SW480 (cell line): ENCODE measurements at places on chromosomes 13 and 19.
A peak's percentile ranks its signal among the peaks of the same experiment; 100 is the strongest.

DNA sequence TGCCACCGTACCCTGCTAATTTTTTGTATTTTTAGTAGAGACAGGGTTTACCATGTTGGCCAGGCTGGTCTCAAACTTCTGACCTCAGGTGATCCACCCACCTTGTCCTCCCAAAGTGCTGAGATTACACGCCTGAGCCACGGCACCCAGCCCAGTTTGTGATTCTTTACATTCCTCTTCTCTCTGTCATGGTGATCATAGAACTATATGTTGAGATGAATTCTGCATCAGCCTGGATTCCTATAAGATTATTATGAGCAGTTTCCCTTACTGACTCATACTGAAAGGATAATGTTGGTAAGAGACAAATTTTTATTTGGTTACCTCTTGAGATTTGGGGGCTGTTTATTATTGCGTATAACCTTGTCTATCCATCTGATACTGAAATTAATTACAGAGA is 121.5 kb upstream of the CSNK1A1L start:
- DNase-seq: no peak

DNA sequence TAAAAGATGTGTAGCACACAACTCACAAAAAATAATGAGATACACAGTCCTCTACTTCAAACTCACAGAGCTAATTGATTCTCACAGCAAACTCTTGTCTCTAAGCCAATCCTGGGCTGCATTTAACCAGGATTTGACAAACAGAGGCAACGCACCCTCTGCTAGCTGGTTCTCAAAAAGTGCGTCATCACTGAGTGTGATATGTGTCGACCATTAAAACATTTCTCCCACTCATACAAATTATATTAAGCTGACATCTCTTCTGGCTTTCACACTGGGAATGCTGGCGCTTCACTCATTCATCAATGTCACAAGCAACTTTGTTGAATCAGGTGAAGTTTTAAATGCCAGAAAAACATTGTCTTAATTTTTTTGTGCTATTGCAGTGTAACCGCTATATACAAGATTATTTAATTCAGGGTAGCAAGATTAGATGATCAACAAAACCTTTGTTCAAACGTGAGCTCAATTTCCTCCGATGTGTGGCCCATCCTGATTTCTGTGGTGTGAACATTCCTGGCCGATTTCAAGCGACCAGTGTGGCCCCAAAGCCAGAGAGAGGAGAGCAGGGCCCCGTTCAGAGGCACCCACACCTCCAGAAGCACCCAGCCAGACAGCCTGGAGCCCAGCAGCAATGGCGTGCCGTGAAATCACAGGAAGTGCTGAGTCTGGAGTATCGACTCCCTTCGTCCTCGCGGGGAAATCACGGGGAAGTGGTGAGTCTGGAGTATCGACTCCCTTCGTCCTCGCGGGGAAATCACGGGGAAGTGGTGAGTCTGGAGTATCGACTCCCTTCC is 49.4 kb downstream of the RASA3 start:
- DNase-seq: no peak

- no peak for DNase-seq
Observed at GRCh38 chr13:106989876-106990275, 421.9 kb upstream of the ARGLU1 start.

GRCh38 chr13:21219036-21219381 is 42.6 kb downstream of the MRPL57 start:
- no peak for DNase-seq

DNA sequence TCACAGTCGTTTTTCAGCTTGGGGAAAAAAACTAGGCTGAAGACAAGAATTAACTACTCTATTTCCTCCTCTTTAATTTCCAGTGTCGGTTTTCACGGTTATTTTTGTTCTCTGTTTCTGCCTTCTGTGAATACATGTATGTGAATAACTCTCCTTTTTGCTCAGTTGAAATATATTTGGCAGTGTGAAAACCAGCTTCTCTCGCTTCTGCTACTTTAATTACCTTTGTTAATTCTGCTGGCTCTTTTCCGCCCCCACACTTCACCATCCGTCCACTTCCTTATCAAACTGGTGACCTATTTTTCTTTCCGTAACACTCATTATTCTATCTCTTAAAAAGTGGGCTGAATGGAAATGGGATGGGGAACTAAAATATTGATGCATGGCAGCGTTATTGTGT is 126.4 kb downstream of the POU4F1 start:
- no peak for DNase-seq

- no peak for DNase-seq
Observed at GRCh38 chr13:58542530-58542929, 911.0 kb downstream of the PCDH17 start.

DNA sequence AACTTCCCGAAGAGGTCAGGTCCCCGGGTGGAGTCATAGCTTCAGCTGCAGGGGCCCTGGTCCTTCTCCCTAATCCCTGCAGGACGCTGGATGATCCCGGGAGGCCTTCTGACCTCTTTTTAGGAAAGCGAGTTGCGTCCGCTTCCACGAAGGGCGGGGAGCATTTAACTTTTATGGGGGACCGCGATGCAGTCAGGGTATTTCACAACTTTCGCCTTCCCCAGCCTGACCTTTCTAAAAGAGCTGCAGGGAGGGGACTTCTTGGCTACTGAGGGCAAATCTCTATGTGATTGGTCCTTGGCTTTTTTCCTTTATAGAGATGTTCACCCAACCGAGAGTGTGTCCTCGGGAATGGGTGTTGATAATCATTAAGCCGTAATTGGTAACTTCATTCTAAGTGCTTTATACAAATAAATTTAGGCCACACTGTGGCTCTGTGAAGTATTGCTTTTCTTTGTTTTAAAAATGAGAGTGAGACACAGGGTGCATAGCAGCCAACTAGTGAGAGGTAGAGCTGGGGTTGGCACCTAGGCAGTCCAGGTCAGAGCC is 778 bp downstream of the ZNF230 start:
- peak; percentile 15 for DNase-seq

- DNase-seq: peak; percentile 79
Observed at GRCh38 chr19:17282488-17283125, 906 bp downstream of the ANKLE1 start.

DNA sequence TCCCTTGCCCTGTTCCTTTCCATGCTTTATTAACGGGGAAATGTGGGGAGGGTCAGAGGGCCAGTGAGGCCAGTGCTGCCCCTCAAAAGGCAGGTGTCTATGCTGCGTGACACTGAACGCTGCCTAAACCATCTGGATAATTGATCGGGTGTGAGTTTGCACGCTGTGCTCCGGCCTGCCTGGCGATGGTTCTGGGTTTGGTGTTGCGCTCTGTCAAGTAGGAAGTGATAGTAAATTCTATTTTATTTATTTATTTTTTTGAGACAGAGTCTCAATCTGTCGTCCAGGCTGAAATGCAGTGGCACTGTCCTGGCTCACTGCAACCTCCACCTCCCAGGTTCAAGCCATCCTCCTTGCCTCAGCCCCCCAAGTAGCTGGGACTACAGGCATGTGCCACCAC is 86.5 kb downstream of the ATP11A start:
- no peak for DNase-seq

DNA sequence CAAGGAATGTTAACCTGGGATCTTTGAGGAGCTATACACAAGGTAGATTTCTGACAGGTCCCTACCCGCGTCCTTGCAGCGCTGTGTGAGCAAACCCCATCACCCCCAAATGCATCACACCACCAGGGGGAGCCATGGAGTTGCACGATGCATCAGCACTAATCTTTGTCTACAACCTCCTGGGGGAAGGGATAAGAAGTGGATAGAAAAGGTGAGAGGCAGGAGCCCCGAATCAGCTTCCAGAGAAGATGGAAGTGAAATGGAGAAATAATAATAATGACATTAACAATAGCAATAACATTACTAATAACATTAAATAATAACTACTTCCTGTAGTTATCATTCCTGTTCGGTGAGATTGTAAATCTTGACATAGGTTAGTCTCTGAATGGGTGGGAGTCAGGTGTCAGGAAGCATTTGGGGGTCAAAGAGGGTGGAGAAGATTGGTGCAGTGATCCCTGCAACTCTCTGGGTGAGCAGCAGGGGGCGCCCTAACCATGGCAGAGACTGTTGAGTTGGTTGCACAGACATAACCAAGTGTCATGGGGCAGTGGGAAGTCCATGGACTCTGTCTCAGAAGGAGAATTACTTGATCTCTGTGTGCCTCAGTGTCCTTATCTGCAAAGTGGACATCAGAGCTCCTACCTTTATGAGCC is 16.5 kb downstream of the SIGLEC7 start:
- peak; percentile 51 for DNase-seq

GRCh38 chr13:26051231-26051656 is 572 bp downstream of the SHISA2 start:
- no peak for DNase-seq

DNA sequence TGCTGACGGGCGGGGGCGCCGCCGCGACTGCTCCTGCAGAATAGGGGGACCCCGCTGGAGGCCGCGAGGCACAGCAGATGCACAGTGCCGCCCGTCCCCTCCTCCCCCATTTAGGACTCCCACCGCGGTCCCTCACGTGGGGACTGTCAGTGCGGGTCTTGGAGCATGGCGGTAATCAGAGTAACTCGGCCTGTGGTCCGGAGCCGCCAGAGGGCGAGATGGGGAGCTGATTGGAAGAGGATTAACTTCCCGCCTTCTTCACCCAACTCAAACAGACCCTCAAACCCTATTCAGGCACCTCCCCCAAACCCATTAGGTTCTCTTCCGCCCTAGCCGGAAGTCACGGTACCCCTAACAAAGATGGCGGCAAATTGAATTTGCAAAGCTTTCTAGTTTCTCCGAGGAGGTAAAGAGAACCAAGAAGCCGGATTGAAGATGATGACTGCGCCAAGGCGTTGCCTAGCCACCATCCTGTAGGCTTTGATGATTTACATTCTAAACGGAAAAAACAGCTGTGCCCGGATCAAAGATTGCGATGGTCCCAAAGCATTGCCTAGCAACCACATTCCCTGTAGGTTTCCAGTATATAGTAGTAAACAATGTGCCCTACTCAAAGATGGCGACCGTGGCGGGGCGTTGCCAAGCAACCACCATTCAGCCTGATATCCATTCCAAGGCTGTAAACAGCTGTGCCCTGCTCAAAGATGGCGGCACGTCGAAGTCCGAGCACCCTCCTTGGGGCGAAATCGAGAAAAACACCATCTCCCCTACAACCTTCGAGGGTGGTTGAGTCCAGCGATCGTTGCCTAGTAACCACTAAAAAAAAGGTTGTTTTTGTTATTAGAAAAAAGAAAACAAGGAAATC is at the start of gene FUZ:
FUZ (minus strand) TSS at position 296 of the 865 bp plus-strand sequence; CDS start at position 110, 186 bp downstream.
- DNase-seq: peak; percentile 98

DNA sequence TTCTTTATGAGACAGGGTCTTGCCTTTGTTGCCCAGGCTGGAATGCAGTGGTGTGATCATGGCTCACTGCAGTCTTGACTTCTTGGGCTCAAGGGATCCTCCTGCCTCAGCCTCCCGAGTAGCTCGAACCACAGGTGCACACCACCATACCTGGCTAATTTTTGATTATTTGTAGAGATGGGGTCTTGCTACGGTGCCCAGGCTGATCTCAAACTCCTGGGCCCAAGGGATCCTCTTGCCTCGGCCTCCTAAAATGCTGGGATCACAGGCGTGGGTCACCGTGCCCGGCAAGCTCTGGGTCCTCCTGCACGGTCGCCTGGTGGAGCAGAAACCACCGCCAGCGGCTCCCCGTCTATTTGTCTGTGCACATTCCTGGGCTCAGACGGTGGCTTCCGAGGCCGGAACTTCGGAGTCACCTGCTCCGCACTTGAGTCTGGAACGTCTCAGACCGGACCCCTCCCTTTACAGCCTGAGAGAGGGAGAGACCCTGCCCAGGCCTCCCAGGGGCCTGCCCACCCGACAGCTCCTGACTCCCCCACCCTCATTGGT is 22.2 kb downstream of the EFNA2 start:
- no peak for DNase-seq

- DNase-seq: no peak
Observed at GRCh38 chr19:55857149-55857548, 20.8 kb downstream of the NLRP4 start.

DNA sequence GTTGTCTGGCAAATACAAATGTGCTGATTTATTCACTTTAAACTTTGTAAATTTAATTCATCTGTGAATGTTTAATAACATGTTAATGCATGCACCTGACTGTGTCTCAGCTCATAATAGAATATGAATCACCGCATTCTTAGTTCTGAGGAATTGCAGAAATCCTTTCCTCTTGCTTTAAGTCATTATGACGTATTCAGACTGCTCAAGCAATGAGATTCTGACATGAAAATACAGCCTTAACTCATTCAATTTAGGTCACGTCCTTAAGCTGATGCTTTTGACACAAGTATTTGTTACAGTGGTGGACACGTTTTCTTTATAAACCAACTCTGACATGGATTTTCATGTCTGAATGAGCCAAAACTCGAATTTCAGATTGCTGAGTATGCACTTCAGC is 541.0 kb upstream of the KLF12 start:
- DNase-seq: no peak

DNA sequence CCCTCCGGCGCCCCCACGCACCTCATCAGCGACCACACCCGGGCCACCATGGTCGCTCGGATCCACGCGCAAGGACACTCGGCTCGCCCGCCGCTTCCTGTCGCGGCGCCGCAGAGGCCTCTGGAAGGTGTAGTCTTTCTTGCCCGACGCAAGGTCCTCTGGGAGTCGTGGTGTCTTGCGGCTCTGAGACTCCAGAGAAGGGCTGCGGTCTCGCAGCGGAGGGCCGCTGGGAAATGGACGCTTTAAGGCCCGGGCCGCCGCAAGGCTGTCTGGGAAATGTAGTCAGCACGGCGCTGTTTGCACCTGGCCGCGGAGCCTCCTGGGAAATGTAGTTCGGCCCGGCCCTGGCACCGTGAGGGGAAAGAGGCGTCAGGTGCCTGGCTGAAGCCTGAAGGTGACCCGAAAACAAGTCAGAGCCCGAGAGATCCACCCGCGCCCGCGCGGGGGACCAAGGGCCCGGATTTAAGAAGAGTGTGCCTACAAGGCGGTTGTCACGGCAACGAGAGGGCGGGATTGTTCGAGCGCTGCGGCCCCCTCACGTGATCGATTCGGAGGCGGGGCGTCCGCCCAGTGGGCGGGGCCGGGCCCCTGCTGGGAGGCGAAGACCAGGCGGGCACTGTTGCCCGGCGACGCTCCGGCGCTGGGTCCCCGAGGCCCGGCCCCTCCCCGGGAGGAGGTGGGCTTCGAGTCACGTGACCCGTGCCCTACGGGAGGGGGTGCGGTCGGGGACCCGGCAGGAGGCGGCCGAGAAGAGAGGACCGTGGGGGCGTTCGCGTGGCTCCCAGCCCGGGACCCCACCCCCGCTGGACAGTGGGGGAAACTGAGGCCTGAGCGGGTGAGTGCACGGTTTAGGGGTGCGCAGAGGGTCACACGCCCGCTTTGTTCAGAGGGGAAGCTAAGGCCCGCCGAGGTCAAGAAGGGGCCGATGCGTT is at the start of the genes HSD11B1L and MICOS13:
HSD11B1L (plus strand) TSS at position 591 of the 932 bp plus-strand sequence. CDS start 3,806 bp downstream, outside the sequence.
MICOS13 (minus strand) TSS at position 80 of the 932 bp plus-strand sequence; CDS start at position 50, 30 bp downstream.
- DNase-seq: peak; percentile 96

GRCh38 chr13:60230593-60230992 is 66.9 kb upstream of the DIAPH3 start:
- DNase-seq: no peak

GRCh38 chr13:98707281-98707999 is 45.0 kb downstream of the SLC15A1 start:
- DNase-seq: no peak

- peak; percentile 32 for DNase-seq
Observed at GRCh38 chr19:38838208-38838985, 6.8 kb upstream of the ECH1 start.
